Hematopoietic multipotent progenitor cell treated with erythropoietin and hydrocortisone succinate and interleukin-3 and kit ligand, for 4 days (in vitro differentiated cells): ENCODE measurements at places on chromosomes 12 and 14.

DNA sequence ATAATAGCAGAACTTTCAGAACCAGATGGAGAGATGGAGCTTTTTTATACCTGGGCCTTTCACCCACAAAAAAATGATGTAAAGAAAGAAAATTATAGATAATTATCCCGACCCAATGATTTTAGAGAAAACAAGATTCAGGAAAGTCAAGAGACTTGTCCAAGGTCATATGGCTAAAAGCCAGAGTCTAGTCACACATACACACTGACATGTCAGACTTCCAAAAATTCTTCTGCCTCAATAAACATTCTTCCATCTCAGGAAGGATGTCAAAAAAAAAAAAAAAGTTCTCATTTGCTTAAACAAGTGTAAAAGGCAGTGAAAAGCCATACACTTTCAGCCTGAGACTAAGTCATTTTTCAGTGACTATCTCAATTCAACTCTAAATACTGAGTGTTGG lies 116.0 kb downstream of the PRICKLE1 start:
- no peak for DNase-seq

GRCh38 chr14:92955381-92955780 lies 32.4 kb downstream of the CHGA start:
- DNase-seq = no peak

DNA sequence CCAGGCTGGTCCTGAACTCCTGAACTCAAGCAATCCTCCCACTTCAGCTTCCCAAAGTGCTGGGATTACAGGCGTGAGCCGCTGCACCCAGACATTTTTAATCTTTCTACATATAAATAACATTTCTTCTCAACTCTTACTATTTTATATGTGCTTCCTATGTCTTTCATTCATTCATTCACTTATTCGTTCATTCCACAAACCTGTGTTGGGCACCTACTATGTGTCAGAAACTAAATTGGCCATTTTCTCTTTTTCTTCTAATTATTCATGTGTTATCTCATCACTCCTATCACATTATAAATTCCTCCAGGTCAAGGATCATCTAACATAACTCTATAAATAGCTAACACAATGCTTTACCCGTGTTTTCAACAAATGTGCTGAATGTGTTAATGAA lies 23.7 kb downstream of the FOXA1 start:
- no peak for DNase-seq

- no peak for DNase-seq
These were observed 193.0 kb downstream of the C12orf50 start for GRCh38 chr12:87836190-87836589.

GRCh38 chr12:121515615-121516014 lies 65.2 kb downstream of the KDM2B start:
- DNase-seq = no peak

DNA sequence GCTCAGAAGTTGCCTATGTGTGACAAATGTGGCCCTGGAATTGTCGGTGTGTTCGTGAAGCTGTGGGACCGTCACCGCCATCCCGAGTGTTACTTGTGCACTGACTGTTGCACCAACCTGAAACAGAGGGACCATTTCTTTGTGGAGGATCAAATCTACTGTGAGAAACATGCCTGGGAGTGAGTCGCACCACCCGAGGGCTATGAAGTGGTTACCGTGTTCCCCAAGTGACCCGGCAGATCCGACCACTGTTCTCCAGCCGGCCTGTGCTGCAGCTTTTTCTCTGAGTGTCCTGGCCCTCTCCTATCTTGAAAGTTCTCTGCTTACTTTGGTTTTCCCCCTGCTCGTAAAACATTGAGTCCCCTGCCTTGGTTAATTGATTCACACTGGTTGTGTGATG lies 65.3 kb downstream of the VCPKMT start:
- no peak for DNase-seq

DNA sequence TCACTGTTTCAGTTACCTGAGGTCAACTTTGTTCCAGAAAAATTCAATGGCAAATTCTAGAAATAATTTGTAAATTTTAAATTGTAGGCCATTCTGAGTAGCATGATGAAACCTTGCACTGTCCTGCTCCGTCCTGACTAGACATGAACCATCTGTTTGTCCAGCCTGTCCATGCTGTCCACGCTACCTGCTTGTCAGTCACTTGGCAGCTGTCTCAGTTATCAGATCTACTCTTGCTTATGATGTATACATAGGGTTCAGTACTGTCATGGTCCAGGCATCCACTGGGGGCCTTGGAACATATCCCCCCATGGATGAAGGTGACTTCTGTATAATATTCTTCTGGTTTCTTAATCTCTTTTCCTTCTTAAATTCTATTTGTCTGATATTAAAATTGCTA lies 14.1 kb upstream of the EVL start:
- no peak for DNase-seq

DNA sequence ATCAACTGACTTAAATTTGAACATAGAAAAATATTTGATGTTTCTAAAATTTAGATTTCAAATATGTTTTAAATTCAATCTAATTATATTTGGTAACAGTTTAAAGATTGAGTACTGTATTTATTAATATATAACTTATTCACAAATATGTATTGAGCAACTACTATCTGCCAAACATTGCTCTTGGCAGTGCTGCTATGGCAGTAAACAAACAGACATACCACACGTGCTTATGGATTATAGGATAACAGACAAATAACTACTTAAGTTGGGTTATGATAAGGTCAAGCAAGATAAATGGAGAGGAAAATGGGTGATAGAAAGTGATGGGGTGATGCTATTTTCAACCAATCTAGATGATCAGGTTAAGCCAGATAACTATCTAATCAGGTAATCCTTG lies 538.1 kb downstream of the C12orf50 start:
- no peak for DNase-seq

DNA sequence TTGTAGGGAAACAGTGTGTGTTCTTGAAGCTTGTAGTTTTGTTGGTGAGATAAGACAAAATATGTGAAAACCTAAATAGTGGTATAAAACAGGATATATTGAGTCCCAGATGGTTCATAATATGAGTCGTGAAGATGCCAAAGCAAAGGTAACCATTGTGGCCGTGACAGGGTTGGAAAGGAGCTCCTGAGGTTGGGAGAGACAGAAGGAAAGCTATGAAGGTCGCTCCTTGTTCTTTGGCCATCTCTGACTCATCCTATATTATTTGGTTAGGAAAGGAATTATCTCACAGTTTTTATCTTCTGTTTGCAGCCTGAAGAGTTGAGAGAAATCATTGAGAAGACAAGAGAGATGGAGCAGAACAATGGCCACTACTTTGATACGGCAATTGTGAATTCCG lies 27.1 kb downstream of the ATP6V1D start:
- no peak for DNase-seq

DNA sequence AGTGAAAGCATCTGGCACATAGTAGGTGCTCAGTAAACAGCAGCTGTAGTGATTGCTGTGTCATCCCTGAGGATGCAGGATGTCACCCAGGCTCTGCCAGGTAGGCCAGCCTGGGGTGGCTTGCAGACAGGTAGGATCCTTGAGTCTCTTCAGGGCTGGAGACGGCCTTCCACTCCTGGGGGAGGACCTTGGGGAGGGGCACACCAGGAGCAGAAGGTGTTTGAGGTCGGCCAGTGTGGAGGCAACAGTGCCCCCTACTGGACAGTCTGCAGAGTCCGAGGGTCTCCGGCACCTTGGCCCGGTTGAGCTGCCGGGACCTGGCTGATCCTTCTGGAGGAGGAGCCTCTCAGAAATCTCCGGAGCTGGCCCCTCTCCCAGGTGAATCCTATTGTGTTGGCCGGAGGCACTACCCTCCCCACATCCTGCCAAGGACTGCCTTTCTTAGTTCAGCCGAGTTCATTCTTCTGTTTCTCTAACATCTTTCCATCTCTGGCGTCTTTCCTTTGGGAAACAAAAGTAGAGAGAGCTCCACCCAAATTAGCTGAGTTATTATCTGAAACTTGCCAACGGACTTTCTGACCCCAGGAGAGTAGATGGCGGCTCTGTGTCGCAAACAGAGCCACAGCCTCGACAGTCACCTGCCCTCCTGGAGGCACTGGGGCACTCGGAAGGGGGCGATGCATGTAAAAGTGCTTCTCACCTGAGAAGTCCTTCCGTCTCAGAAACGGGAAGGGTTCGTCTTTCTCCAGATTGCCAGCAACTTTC lies 41.8 kb upstream of the CLMN start:
- peak; percentile 50 for DNase-seq

DNA sequence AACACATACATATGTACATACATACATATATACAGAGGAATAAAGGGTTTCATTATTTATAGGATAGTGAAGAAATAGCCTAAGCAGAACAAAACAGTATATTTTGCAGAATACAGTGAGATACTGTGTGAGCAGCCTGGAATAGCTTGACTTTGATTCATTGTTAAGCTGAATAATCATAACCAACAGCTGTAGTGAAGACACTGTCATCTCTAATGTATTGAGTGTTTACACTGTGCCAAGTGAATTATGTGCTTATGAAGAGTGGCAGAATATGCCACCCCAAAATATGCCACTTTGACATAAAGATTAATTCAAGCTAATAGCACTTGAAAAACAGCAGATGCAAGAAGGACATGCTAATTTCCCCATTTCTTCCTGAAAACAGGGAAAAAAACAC lies 48.2 kb upstream of the LRFN5 start:
- no peak for DNase-seq

DNA sequence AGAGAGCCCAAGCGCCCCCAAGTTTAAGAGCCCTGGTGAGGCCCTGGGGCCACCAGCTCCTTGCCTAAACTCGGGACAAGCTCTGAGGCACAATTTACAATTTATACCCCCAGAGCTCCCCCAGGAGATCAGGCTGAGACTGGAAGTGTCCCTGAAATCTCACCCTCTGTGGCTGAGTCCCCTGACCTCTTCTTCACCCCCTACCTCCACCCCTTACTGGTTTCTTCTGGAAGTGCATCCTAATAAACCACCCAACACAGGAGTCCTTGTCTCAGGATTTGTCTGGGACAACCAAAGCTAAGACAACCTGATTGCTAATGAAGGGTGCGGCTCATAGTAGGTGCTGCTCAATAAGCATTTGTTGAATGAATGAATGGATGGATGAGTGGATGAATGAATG lies 206.4 kb downstream of the BCL11B start:
- DNase-seq = no peak

DNA sequence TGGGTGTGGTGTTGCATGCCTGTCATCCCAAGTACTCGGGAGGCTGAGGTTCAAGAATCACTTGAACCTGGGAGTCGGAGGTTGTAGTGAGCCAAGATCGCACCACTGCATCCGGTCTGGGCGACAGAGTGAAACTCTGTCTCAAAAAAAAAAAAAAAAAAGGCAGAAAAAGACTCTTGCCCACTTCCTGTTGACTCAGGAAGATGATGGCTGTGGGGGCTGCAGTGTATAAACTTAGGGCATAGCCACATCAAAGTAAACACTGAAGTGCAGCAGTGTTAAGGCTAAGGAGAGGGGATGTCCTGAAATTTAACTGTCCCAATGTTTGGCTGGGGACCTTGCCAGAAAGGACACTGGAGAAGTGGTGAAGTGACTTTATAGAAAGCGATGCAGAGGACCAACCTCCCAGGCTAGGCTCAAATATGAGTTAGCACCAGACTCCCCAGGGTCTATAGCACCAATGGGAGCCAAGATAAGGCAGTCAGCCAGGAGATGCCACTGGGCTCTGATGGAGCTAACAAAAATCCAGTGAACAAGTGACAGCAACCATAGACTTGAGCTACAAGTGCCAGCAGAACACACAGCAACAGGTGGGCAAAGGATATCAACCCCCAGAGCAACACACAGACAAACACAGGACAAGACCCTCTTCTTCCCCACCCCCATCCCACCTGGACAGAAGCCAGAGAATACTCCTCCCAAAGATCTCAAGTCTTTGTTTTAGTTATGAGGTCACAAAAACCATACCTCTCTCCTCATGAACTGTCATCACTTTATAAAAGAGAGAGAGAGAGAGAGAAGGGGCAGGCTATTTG lies 28.0 kb downstream of the NELL2 start:
- no peak for DNase-seq

GRCh38 chr14:45721472-45721871 lies 468.5 kb upstream of the MIS18BP1 start:
- DNase-seq = no peak

DNA sequence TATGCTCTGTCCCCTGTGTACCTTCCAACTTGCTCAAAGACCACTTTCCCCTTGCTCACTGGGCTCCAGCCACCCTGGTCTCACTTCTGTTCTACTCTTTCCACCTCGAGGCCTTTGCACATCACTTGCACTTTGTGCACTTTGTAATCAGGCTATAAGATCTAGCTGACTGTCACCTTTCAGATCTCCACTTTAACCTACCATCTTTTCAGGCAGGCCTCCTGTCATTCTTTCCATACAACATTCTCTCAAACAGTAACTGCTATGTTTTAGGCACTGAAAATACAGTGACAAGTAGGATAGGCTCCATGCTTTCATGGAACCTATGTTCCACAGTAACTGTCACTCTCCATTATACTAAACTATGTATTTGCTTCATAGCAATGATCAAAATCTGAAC lies 14.0 kb downstream of the CPM start:
- DNase-seq = no peak

DNA sequence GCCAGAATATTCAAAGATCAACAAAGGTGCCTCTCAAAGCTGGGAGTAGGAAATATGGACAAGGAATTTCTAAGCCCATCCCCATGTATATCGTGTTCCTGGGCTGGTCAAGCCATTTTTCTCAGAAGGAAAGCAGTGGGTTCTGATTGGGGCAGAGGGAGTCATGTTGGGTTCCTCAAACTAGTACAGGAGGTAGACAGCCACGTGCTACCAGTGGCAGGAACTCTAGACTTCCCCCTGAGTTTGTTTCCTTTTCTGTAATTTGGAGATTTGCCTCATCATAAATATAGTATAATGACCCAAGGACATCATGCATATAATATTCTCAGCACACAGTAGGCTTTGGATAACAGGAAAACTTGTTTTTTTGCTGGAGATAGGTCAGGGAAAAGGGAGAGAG lies 16.4 kb upstream of the PLEKHH1 start:
- DNase-seq = no peak

DNA sequence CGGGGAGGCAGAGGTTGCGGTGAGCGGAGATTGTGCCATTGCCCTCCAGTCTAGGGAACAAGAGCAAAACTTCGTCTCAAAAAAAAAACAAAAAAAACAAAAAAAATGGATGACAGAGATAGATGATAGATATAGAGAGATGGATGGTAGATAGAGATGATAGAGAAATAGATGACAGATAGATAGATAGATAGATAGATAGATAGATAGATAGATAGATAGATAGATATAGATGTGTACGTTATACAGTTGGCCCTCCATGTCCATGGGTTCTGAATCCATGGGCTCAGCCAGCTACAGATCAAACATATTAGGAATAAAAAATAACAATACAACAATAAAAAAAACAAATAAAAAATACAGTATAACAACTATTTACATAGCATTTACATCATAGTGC lies 12.8 kb upstream of the SLC25A3 start:
- DNase-seq = no peak

DNA sequence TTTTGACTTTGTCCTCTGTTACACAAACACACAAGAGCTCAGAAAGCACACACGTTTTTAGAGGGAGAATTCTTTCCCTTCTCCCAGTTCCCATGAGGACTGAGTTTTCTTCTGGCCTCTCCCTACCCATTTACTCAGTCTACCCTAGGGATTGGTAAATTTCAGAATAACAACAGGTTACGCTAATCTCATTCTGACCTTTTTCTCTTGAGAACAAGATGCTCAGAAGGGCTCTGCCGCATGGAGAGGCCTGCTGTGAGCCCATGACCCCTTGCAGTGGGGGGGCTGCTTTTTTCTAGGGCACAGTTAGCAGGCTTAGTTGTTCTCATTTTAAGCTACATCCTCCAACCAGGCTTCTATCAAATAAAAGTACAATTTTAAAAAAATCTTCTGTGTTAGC lies 69.5 kb downstream of the GPR135 start:
- no peak for DNase-seq
